Ureter (tissue), 1 donor: ENCODE measurements at places on chromosomes 11 and 22. TPM values are rescaled to one million over a fixed set of nuclear protein-coding genes. Genes with fewer than 3 reads are reported as not detected.

- no peak for DNase-seq
Observed at GRCh38 chr11:66291303-66291705, 390 bp upstream of the TMEM151A start.

- no peak for DNase-seq
Observed at GRCh38 chr11:35316161-35316560, 103.2 kb downstream of the SLC1A2 start.

DNA sequence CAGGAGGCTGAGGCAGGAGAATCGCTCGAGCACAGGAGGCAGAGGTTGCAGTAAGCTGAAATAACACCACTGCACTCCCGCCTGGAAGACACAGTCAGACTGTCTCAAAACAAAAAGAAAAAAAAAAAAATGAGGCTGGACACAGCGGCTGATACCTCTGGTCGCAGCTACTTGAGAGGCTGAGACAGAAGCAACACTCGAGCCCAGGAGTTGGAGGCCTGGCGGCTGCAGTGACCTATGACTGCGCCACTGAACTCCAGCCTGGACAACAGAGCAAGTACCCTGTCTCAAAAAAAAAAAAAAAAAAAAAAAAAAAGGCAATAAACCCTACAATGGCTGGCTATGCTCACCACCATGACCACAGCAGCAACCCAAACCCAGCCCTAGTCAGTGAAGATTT is 11.0 kb downstream of the NAP1L4 start:
- no peak for DNase-seq

GRCh38 chr11:93986716-93987115 is 34.4 kb upstream of the HEPHL1 start:
- no peak for DNase-seq

- DNase-seq, result no peak
Observed at GRCh38 chr11:61259363-61259762, 18.4 kb downstream of the PGA5 start.

The CFAP300 gene
- total RNA-seq, result 9.7 TPM

The SLC22A6 gene
- total RNA-seq, result not detected

The OR9G4 gene
- total RNA-seq, result not detected

The SPON1 gene
- total RNA-seq, result 37.1 TPM
